Stimulated activated naive CD4-positive, alpha-beta T cell treated with Interleukin-2 at 50 U/mL for 16 hours (primary cell): ENCODE measurements at places on chromosomes 3 and 15.

DNA sequence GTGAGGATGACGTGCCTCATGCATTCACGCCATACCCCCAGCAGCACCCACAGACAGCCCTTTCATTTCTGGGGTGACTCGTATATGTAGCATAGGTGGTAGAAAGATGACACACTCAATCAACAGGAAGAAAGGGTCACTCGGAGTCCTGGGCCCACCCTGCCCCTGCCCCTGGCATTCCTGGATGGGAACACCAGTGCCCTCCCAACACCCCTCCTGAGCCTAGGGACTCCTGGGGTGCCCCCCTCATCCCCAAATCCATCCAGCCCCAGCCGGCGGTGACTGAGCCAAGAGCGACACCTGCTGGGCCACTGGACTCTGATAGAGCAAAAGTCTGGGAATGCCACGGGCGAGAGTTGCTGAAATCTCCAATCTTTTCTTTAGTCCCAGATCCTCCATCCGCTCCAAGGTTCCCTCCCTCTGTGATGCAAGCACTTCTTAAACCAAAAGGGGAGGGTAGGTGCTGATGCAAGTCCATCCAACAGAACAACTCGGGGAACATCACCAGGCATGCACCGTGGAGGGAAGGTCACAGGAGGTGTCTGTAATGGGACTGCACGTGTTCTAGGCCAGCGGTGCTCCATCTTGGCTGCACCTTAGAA lies 31.1 kb downstream of the ACAN start:
- DNase-seq: no peak

- no peak for DNase-seq
Measured at GRCh38 chr3:27584874-27585273, 100.7 kb upstream of the SLC4A7 start.

DNA sequence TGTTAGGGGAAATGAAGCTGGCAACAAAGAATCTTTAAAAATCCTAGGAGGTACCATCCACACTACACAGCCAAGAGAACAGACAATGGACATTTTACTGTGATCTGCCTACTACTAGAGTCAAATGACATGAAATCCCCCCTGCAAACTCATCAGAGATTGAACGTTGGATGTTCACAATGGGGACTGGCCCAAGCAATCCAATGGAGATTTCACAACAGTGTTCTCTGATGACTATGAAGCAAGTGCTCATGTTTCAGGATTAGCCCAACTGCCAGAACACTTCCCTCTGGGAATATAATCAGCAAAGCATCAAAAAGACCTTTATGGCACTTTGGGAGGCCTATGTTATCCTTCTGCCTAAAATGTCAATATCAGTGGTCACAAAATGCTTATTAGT lies 97.8 kb downstream of the IGSF11 start:
- DNase-seq: no peak

DNA sequence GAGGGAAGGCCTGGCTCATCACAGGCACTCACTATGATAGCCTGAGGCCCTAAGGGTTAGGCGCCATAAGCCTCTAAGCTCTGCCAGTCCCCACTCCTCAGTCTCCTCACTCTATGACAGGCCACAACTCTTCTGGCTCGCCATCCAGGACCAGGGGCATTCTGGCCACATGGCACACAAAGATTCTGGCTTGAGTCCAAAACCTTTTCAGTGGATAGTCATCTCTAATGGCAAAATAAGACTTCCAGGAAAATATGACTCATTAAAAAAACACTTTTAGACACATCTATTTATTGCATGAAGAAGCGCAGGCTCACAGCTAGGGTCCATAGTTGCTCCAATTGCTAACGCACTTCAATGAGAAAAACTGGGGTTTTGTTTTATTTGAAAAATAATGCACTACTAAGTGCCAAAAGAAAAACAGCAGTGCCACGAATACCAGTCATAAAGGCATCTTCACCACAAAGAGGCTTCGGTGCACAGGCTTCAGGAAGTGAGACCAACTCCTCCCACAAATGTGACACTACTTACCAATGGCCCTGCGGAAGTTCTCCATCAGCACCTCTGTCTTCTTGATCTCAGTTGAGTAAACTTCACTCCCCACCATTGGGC lies 11.1 kb downstream of the RUVBL1 start:
- peak; percentile 28 for DNase-seq

DNA sequence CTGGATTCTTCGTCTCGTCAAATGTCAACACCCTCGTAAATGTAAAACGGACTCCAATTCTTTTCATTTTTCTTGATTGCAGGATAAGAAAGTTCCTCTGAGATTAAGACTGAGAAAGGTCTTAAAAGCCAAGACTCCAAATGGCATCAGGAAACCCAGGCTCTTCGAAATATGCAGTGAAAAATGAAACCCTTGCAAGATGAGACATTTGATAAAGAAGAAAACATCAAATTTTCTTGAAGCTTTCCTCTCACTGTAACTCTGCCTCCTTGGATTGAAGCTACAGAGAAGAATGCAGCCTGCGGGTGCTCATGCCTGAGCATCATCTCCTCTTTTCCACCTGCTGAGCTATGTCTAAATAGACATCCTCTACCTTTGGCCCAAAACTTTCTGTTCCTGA lies 342.4 kb upstream of the THBS1 start:
- DNase-seq: no peak

- DNase-seq: no peak
Measured at GRCh38 chr3:49173792-49174170, 2.4 kb downstream of the KLHDC8B start.
